ENCODE measurements at places on chromosomes 12 and 14. TPM values are rescaled to one million over a fixed set of nuclear protein-coding genes. Genes with fewer than 3 reads are reported as not detected.

DNAJC22 gene
- 1.2 TPM for total RNA-seq

ATP5MC2 gene
- total RNA-seq: 70.1 TPM

SERPINA9 gene
- total RNA-seq: not detected

RHOJ gene
- 4.2 TPM for total RNA-seq

FSCB gene
- 0.14 TPM for total RNA-seq

RASAL1 gene
- total RNA-seq: not detected

LMO3 gene
- total RNA-seq: 0.14 TPM

SERPINA4 gene
- not detected for total RNA-seq

SPIC gene
- not detected for total RNA-seq

SSPN gene
- 36.8 TPM for total RNA-seq

FBLN5 gene
- 20.4 TPM for total RNA-seq

ZC2HC1C gene
- total RNA-seq: 0.89 TPM

RGS6 gene
- total RNA-seq: not detected

SRRM4 gene
- not detected for total RNA-seq

All from smooth muscle cell of the umbilical artery (primary cell).